ENCODE measurements at places on chromosomes 4 and X. TPM values are rescaled to one million over a fixed set of nuclear protein-coding genes. Genes with fewer than 3 reads are reported as not detected.
A peak's percentile ranks its signal among the peaks of the same experiment; 100 is the strongest.

- no peak for DNase-seq
Measured at GRCh38 chr4:82371497-82371896, 2.3 kb downstream of the HNRNPD start.

The MTTP gene
- 0.95 TPM for total RNA-seq

The WDR17 gene
- total RNA-seq = 7.1 TPM

GRCh38 chr4:142336251-142336934 lies 509.7 kb downstream of the INPP4B start:
- DNase-seq = no peak

DNA sequence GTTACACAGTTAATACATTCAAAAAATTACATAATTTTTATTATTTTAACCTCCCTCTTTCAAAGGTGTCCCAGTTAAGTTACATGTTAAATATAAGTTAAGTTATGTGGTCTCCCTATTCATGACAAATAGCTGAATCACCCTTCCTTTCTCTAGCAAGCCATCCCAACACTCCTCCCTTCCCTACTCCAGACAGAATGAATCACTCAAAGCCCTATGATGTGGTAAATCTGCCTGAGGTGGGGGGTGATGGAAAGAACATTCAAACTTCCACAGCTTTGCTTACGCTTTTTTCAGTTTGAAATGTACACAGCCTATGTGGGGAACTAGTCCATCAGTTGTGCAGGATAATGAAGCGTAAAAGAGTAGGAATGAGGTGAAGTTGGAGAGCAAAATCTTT lies 90.2 kb downstream of the CXCL13 start:
- DNase-seq = no peak

DNA sequence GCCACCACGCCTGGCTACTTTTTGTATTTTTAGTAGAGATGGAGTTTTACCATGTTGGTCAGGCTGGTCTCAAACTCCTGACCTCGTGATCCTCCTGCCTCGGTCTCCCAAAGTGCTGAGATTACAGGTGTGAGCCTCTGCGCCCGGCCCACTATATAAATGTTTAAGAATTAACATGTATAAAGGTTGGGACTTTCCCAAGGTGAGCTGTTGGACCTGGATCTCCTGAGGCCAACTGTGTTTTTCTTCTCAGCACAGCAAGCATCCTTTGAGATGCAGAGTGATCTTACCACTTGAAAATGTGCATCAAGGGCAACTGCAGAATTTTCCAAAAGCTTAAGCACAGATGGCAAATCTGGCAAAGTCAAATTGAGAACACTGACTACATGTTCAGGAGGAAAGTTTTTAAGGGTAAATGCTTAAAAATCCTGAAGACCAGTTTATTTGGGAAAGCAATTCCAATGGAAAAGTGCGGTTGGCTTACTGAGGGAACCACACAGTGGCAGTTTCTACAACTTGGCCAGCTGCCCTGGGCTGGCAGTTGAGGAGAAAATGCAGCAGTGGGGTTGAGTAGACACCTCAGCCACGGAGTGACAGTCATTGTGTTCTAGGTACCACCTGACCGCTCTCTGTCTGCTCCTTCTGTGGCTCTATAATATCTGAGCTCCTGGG lies 168.9 kb downstream of the CBR4 start:
- DNase-seq = no peak

The FAM114A1 gene
- 186 TPM for total RNA-seq

DNA sequence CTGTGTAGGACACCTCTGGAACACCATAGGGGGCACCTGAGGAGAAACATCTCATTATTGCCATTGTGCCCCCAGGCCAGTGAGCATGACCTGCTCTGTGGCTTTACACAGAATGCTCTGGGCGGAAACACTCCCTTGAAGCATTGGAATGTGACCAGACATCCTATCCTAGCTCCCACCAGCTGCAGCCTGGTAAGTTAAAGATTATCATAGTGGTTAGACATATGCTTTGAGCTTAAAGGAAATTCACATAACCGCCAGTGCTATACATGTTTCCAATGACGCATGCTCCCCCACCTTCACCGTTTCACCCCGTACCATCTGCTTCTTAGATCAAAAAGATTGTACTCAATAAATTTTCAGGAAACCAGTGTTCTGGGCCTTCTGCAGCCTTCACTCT lies 217.7 kb upstream of the CENPE start:
- no peak for DNase-seq

- no peak for DNase-seq
Measured at GRCh38 chr4:61293707-61294400, 93.7 kb downstream of the ADGRL3 start.

The EGF gene
- total RNA-seq = 3.0 TPM

DNA sequence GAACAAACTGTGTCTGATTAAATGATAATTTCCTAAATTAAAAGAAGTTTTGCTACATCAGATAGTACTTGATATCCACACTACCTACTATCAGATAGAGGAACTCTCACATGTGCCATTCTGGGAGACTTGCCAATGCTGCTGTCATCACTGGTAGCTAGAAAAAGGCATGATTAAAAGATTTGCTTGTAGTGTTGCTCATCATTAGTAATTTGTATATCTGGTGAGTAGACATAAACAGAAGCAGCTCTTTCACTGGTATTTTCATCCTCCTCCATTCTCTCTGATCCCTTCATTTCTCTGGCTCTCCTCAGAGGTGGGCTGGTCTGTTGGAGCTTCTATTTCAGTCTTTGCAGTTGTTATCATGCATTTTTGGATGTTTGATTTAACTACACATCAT lies 56.0 kb downstream of the SPRY1 start:
- DNase-seq = no peak

The RTL3 gene
- total RNA-seq = 0.95 TPM

DNA sequence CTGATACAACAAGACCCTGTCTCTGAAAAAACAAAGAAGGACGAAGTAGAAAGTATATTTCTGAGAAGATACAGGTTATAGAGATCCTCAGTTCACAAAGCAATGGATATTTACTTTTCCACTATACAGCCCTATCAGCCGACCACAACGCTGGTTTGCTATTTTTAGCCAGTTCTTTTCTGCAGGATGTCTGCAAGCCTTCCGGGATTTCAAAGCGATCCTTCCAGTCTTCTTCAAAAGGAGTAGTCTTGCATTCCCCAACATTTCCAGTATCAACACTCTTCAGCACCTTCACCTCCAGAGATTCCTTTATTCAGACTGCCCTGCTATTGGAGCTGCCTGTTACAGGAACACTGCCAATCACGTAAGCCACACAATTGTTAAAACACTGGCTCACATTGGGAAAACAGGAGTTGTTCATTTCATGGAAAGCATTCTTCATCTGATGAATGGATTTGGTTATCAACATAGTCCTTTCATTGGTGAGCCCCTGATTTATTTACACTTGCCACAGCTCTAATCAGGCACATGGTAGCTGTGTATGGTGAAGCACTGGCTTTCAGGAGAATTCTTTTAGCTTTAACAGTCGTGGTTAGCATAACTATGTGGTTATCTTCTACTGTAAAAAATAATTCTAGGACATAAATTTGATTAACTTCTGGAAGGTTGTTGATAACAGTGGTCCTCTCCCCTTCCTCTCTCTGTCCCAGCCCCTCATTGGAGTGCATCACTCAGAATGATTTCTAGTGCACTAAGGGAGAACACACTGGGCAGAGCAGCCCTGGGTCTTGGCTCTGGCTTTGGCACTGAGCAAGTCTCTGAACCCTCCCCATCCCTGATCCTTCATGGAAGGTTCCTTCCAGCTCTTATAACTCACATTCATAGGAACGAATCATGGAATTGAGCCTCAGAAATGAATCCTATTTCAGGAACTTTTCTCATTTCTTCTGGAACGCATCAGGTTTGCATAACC lies 109.9 kb upstream of the SORBS2 start:
- no peak for DNase-seq

GRCh38 chrX:41389311-41389888 lies 55.4 kb downstream of the DDX3X start:
- no peak for DNase-seq

The STEEP1 gene
- total RNA-seq = 35.1 TPM

The FGFBP2 gene
- total RNA-seq = 0.74 TPM

The USP17L10 gene
- total RNA-seq = not detected

- DNase-seq = no peak
Measured at GRCh38 chr4:57193209-57193810, 83.1 kb upstream of the IGFBP7 start.

GRCh38 chr4:69095301-69095731 lies 958 bp upstream of the UGT2B7 start:
- DNase-seq = no peak

The NAA11 gene
- total RNA-seq = not detected

The CCSER1 gene
- total RNA-seq = 88.0 TPM

- DNase-seq = no peak
Measured at GRCh38 chrX:139290310-139290709, 240.2 kb upstream of the F9 start.

The CXCL1 gene
- 0.42 TPM for total RNA-seq

DNA sequence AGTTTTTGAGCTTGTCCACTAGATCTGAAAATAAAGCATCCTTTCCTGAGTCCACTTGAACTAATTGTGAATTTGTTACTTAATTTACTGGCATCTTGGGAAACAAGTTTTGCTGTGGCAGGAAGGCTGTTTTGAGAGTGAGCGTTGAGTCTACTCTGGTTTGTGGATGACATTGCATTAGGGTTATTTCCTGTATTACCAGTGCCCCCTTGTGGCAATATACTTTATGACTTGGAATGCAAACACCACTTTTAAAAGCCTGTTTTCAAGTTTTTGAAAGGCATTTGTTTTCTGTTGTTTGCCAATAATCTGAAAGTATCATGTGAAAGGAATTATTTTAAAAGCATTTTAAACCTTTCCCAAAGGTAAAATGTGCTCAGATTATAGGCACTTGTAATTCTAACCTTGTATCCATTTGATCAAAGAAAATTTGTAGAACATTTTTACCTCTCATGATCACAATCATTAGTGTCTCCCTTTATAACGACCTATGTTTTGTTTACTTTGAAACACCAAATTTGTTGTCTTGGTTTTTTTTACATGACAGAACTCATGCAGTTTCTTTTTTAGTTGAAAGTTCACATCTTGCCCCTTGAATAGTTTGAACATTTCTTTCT lies 18.0 kb upstream of the CYP2U1 start:
- DNase-seq = peak; percentile 46
